A549 treated with Hydrocortisone at 1 μM for 4 hours (cell line): ENCODE measurements at places on chromosomes 5 and 9. TPM values are rescaled to one million over a fixed set of nuclear protein-coding genes. Genes with fewer than 3 reads are reported as not detected.

Gene EIF4E1B
- not detected in 5 replicates for total RNA-seq

Gene PRR7
- total RNA-seq, result 11.3 to 32.8 TPM (median 30.9 TPM) in 5 replicates

Gene SYNPO
- total RNA-seq, result 21.7 to 25.7 TPM (median 24.0 TPM) in 5 replicates

Gene RGP1
- total RNA-seq, result 12.6 to 19.2 TPM (median 16.0 TPM) in 5 replicates

Gene SLC34A3
- 0.05 to 0.16 TPM (median 0.07 TPM) in 4 of 5 replicates, not detected in the other for total RNA-seq

Gene SPATA31A6
- not detected in 5 replicates for total RNA-seq

Gene TTC23L
- 0.03 to 0.21 TPM (median 0.12 TPM) in 5 replicates for total RNA-seq

Gene TSSK1B
- not detected in 5 replicates for total RNA-seq

Gene PCDHA13
- total RNA-seq, result 0.06 to 0.10 TPM (median 0.08 TPM) in 3 of 5 replicates, not detected in the others

Gene RFK
- 30.5 to 37.9 TPM (median 34.9 TPM) in 5 replicates for total RNA-seq

Gene RIGI
- total RNA-seq, result 2.4 to 3.8 TPM (median 2.5 TPM) in 5 replicates

Gene CNOT6
- 16.0 to 24.7 TPM (median 18.3 TPM) in 5 replicates for total RNA-seq

Gene ARL14EPL
- total RNA-seq, result 0.10 to 0.43 TPM (median 0.24 TPM) in 5 replicates

Gene DRD1
- total RNA-seq, result 0.06 to 0.16 TPM (median 0.09 TPM) in 5 replicates

Gene WDR38
- 0.13 to 0.21 TPM (median 0.20 TPM) in 5 replicates for total RNA-seq

Gene MGAT4B
- total RNA-seq, result 184 to 220 TPM (median 202 TPM) in 5 replicates

Gene PTGER4
- 3.8 to 7.5 TPM (median 5.5 TPM) in 5 replicates for total RNA-seq

Gene GRAMD2B
- 0.80 to 1.7 TPM (median 1.1 TPM) in 5 replicates for total RNA-seq

Gene TXNDC8
- not detected in 5 replicates for total RNA-seq

Gene KIF12
- 1.3 to 2.2 TPM (median 1.8 TPM) in 5 replicates for total RNA-seq

Gene THG1L
- total RNA-seq, result 23.2 to 29.9 TPM (median 24.8 TPM) in 5 replicates

Gene TMEM252
- not detected in 5 replicates for total RNA-seq

Gene DIRAS2
- 0.01 to 0.02 TPM in 2 of 5 replicates, not detected in the others for total RNA-seq

Gene ZSWIM6
- 3.6 to 5.6 TPM (median 4.8 TPM) in 5 replicates for total RNA-seq

Gene DDX46
- total RNA-seq, result 51.3 to 86.5 TPM (median 60.0 TPM) in 5 replicates

Gene TRPM3
- total RNA-seq, result not detected in 5 replicates

Gene LHX6
- 2.4 to 3.2 TPM (median 2.6 TPM) in 5 replicates for total RNA-seq

Gene STKLD1
- total RNA-seq, result 0.53 to 1.2 TPM (median 0.81 TPM) in 5 replicates

Gene DNAH5
- 1.5 to 2.2 TPM (median 1.8 TPM) in 5 replicates for total RNA-seq

Gene C5
- 11.4 to 14.2 TPM (median 12.1 TPM) in 5 replicates for total RNA-seq

Gene TMEFF1
- total RNA-seq, result 0.83 to 1.2 TPM (median 1.1 TPM) in 5 replicates

Gene IFNA8
- not detected in 5 replicates for total RNA-seq

Gene SHC3
- total RNA-seq, result 0.22 to 0.51 TPM (median 0.24 TPM) in 5 replicates

Gene MARVELD2
- total RNA-seq, result 2.0 to 4.3 TPM (median 2.4 TPM) in 5 replicates

Gene GABRA1
- total RNA-seq, result not detected in 5 replicates

Gene AOPEP
- total RNA-seq, result 119 to 175 TPM (median 162 TPM) in 5 replicates

Gene SHB
- 30.7 to 44.4 TPM (median 40.8 TPM) in 5 replicates for total RNA-seq

Gene SLCO6A1
- total RNA-seq, result not detected in 5 replicates
